Calu3 (cell line): ENCODE measurements at places on chromosomes 6 and 20. TPM values are rescaled to one million over a fixed set of nuclear protein-coding genes. Genes with fewer than 3 reads are reported as not detected.

GRCh38 chr6:156190270-156190669, 586.9 kb upstream of the ARID1B start:
- no peak for DNase-seq

DNA sequence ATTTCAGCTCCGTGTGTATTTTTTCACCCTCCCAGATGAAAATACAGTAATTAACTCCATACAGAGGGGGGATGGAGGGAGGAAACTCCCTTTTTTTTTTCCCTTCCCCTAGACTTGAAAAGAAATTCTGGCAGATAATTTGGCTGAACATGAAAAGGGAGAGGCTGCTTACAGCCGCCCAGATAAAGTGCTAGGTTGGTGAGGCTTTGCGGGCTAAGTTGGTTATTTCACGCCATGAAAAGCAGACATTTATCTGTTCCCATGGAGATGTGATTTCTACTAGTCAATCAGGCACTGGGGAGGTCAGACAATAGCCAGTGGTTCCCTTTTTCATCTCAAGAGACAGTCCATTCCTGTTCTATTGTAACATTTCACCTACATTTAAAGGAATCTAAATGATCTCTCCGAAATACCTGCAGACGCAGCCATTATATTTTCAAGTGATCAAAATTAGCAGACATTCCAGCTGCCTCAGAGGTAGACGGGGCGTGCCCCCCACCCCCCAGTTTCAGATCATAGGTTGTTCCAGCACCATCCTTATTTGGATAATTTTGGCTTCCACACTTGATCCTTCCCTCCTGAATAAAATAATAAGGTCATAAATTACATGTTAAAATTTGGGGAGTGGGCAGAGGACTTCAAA, 143.9 kb upstream of the ZNF217 start:
- DNase-seq: peak; percentile 24

ADTRP gene
- total RNA-seq: 0.54 TPM in 1 of 2 replicates, not detected in the other

- peak; percentile 28 for DNase-seq
These were observed 37.1 kb downstream of the TNFAIP3 start for GRCh38 chr6:137903933-137904821.

TBP gene
- total RNA-seq: 13.7 and 13.9 TPM in 2 replicates

DNA sequence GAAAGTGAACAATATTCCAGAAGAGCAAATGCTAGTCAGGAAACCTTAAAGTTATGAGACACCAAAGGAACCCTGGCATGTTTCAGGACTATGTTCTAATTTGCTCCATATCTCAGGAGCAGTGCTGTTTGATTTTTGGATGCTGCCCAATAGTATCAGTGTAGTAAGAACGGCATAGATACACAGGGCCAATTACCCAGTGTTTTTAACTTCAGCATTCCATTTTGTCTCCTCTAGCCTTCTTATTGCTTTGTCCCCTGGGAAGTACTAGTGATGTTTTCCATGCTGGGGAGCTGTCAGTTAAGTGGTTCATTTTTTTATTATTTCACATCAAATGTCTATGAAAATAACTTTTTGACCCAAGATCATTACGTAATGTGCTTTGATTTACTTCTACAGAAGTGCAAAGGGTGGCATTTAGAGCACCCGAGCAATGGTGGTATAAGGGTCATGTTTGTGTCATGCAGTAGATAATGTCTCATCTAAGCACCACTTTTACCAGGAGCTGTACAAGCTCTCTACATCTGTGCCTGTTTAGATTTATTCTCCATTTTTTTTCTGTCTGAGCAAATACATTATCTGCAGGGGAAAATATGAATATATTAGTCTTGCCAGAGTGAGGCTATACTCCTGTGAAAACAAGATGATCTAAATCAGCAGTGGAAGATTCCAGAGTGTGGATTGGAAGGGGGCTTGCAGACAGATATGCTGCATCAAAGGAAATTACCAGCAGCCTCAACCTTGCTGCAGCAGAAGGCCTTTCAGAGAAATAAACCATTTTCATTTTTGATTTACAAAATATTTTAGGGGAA, 198.8 kb upstream of the OPRM1 start:
- DNase-seq: no peak

DNA sequence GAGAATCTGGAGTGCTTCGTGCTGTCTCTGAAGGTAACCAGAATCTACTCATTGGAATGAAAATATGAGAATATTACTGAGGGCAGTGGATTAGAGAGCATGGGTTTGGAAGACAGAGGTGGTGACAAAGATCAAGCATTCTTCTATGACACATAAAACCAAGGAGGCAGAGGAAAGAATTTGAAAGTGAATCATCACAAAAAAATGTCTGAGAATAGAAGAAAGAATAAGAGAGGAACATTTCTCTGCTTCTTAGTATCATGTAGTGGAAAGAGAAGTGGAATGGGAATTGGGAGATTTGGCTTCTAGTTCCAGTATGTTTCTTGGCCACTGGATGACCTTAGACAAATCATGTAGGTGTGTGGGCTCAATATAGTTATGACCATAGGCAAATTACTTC, 474.0 kb downstream of the TFAP2B start:
- no peak for DNase-seq

- no peak for DNase-seq
These were observed 92.5 kb downstream of the SESN1 start for GRCh38 chr6:109002051-109002697.

GRCh38 chr6:165110860-165111259, 198.5 kb downstream of the C6orf118 start:
- DNase-seq: no peak

LAMP5 gene
- total RNA-seq: 0.17 TPM in 1 of 2 replicates, not detected in the other

DNA sequence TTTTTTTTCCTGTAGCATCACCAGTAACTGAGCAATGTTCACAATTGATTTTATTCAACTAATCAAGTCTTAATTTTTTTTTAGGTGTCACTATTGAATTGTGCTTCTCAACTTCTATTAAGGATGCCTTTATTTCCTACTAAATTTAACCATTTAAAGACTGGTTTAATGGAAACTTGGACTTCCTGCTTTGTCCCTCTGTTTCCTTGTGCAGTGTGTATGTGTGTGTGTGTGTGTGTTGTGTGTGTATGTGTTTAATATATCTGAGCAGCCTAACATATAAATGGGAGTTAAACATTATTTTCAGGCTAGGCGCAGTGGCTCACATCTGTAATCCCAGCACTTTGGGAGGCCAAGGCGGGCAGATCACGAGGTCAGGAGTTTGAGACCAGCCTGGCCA, 1.8 kb downstream of the SERPINB6 start:
- DNase-seq: no peak

- no peak for DNase-seq
These were observed 60.6 kb downstream of the IGF2R start for GRCh38 chr6:160029525-160029924.

CST9 gene
- not detected in 2 replicates for total RNA-seq

CD93 gene
- total RNA-seq: not detected in 2 replicates

GRCh38 chr20:35877611-35878010, 76.7 kb downstream of the SCAND1 start:
- no peak for DNase-seq

DNA sequence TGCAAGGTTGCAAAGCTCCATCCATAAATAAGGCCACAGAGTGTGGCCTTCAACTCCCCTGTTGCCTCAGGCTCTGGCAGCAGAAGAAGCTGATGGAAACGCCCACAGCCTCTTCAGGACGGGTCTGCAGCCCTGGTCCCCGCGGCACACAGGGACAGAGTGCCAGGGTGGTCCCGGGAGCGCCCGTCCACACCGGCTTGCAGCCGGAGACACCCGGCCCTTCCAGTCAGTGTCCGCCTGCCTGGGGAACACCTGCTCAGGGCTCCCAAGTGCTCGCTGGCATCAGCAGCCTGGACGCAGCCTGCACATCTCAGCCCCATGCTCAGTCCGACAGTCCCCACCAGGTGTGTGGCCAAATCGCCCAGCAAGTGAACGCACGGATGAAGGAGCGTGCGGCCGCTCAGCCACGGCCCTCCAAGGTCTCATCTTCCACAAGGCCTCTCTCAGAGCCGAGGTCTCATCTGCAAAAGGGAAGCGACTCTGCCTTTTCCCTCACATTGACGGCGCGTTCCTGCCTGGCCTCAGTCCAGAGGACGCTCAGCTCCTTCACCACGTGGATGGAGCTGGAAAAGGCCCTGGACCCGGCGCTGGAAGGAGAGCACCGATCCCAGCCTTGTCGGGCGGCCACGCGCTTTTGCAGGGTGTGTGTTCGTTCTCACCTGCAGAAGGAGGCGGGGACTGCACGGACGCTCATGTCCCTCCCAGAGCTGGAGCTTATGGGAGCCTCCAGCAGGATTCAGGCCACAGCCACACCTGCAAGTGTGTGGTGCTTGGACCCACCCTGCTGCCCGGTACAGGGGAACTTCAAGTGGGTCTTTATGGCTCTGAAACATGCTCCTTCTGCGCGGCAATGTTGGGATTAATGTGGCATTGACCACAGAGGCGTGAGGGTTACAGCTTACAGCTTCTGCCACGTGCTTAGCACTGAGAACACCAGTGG, 180.4 kb downstream of the DLL1 start:
- DNase-seq: no peak
